Activated T-helper 17 cell treated with anti-CD3 and anti-CD28 coated beads, Interleukin-2, amount 50 U/mL, for 72 hours (primary cell): ENCODE measurements at places on chromosomes 12 and 14. TPM values are rescaled to one million over a fixed set of nuclear protein-coding genes. Genes with fewer than 3 reads are reported as not detected.

The IL23A gene
- total RNA-seq = 9.8 TPM

The CLEC7A gene
- not detected for total RNA-seq

The HAL gene
- 0.53 TPM for total RNA-seq

The AQP2 gene
- total RNA-seq = not detected

The RASSF8 gene
- not detected for total RNA-seq

The ASCL1 gene
- not detected for total RNA-seq
